D721Med (cell line): ENCODE measurements at places on chromosomes 5 and 9.

DNA sequence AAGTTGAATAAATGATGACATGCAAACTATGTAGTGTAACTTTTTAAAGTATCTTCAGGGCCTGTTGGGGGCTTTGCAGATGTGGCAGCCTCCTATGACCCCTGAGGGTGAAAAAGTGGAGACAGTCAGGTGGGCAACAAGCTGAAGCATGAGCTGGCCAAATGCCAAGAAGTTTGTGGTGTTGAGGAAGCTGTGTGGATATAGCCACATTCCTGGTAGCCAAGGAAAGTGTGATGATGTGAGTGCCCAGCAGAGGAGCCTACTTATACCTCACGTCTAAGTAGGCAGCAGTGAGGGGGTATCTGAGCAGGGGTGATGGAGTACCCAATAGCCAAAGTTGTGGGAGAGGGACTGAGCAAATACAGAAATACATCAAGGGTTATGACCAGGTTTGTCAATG, 621.2 kb upstream of the CDH6 start:
- no peak for DNase-seq

- DNase-seq = no peak
Observed at GRCh38 chr9:136091582-136092352, 3.3 kb downstream of the NACC2 start.

- no peak for DNase-seq
Observed at GRCh38 chr5:170536525-170536924, 32.7 kb downstream of the KCNIP1 start.

DNA sequence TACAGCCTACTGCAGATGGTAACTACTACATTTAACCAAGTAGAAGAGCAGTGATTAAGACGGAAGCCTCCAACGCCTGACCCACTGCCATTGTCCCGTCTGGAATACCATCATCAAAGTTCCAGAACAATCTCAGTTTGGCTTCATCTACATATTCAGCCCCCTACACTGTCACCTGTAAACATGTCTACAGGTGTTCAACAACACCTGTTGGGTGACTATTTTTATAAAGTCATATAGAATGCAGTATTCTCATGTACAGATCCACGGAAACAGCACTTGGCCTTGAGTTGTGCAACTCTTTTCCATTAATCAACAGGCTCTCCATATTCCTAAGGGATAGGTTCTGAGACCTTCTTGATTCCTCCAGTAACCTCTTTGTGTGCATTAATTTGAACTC, 53.3 kb upstream of the AGXT2 start:
- no peak for DNase-seq

GRCh38 chr9:82604947-82605656, 457.8 kb downstream of the RASEF start:
- no peak for DNase-seq

GRCh38 chr9:4297151-4297785, 2.6 kb downstream of the GLIS3 start:
- DNase-seq = no peak

DNA sequence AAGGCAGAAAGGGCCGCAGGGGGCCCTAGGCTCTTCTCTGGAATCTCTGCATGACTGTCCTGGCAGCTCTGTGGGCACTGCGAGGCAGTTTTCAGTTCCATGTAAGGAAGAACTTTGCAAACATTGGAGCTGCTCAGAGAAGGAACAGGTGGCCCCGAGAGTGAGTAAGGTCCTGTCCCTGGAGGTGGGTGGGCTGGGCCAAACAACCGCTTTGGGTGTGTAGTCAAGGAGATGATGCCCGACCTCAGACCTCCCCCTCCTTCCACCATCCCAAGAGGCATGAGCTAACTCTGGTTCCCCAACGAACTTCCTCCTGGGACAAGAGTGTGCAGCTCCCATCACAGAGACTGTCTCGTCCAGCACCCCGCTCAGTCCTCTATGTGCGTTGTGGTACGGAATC, 20.5 kb downstream of the CSF1R start:
- no peak for DNase-seq

DNA sequence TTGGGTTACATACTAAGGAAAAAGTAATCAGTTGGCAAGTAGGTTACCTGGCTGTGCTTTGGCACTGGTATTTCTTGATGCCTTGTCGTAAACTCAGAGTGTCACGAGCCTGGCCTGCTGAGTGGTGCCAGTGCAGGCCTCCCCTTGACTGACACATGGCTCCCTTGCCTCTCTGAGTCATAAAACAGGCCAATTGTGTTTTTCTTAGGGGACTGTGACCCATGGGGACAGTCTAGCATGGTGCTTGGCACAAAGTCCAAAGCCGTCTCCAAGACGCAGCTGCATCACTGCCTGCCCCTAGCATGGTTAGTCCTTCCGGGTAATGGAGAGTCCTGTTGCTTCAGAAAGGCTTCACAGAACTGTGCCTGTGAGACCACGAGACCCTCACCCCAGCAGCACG, 132.5 kb downstream of the MVB12B start:
- no peak for DNase-seq

- DNase-seq = no peak
Observed at GRCh38 chr5:136810261-136810801, 445.0 kb upstream of the TRPC7 start.

GRCh38 chr5:154038261-154038706, 426 bp downstream of the FAM114A2 start:
- no peak for DNase-seq
